ENCODE measurements at places on chromosomes 5 and 9.

DNA sequence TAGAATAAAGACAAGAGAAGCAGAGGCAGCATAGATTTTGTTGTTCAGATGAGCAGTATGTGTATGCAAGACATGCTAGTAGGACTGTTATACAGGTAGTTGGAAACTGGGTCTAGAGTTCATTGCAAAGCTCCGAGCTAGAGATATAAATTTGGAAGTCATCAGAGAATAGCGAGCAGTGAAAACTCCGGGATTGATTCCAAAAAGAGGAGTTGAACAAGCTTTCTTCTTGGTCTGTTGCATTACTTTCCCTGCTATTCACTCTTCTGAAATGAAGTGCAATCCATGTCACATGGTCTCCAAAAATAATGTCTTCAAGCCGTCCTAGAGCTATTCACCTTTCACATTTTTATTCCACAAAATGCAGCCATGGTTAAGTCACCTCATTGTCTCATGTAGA lies 67.9 kb upstream of the ZNF462 start:
- no peak for DNase-seq

DNA sequence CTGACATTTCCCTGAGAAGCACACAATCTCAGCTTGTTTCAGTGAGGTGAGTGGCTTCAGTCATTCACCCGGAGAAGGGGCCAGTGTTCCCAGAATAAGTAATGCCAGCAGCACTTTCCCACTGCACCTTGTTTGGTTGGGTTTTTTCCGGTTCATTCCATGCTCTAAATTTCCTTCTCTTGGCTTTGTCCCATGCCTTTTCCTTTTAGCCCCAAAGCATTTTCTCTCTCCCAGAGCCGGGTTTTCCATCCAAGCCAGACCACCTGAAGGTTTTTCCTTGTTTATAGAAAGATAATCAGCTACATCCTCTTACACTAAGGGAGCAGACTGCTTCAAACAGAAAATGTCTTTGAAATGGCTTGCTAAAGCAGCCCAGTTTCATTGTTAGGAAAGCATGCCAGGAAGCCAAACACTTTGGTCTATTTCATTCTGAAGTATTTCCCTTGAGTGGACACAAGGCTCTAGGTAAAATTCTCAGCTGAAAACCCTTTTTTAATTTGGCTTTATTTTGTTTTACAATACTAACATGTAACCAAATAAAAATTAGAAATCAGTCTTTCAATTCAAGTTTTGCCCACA lies 501.6 kb downstream of the DTWD2 start:
- DNase-seq, result no peak

DNA sequence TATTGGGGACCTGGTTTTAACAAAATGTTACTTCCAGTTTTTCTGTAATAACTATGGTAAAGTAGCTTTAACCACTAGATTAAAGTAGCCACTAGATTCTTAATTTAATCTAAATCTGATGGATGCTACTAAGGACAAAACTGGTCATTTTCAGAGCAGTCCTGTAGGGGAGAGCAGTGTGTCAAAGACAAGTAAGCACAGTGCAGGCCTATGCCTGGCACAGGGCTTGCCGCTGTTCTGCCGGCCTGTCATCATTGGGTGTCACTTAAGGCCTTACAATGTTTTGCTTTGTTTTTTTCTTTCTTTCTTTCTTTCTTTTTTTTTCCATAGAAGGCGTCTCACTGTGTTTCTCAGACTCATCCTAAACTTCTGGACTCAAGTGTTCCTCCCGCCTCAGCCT lies 53.0 kb upstream of the NXNL2 start:
- DNase-seq, result no peak

GRCh38 chr5:82100303-82101077 lies 128.7 kb downstream of the ATG10 start:
- DNase-seq, result peak; percentile 73

- DNase-seq, result no peak
Measured at GRCh38 chr5:26236936-26237335, 801.5 kb downstream of the CDH9 start.

DNA sequence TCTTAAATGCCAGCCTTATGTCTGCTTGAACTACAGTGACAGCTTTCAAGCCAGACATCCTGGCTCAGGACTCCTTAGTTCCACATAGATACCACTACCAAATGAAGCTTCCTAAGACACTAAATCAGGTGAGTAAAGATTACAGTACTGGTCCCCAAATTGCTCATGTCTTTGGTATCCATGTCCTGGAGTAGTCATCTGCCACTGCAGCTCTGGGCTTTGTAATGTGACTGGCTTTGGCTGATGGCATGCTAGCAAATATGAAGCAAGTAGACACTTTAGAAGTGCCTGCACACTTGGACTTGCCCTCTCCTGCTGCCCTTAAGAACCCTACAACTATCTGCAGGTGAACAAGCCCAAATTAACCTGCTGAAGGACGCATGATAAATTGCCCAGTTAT lies 334.9 kb downstream of the BNC2 start:
- DNase-seq, result no peak

DNA sequence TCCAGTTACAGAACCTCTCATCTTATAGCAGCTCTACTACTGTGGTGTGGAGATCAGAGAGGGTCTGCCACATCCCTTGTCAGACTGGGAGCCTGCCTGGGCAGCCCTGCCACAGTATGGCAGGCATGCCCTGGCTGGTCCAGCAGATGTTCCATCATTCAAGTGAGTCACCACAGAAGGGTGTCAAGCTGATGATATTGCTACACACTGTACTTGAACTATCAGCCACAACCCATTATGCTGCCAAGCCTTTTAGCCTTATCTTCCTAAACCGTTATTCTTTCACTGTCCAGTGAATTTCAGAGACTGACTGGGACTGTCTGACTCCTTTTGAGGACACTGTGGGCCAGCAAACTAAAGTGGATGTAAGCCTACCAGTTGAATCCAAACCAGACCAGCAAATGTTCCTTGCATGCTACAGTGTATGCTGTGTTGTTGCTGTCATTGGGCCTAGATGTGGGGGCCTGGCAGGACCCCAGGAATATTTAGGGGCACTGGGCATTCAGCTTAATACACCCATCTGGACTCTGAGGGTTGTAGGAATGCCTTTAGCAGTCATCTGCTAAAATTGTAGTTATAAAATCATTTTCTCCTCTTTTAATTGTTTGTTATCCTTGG lies 202.6 kb downstream of the NR3C1 start:
- DNase-seq, result peak; percentile 91

GRCh38 chr9:15553528-15553898 lies 670 bp downstream of the CCDC171 start:
- no peak for DNase-seq

DNA sequence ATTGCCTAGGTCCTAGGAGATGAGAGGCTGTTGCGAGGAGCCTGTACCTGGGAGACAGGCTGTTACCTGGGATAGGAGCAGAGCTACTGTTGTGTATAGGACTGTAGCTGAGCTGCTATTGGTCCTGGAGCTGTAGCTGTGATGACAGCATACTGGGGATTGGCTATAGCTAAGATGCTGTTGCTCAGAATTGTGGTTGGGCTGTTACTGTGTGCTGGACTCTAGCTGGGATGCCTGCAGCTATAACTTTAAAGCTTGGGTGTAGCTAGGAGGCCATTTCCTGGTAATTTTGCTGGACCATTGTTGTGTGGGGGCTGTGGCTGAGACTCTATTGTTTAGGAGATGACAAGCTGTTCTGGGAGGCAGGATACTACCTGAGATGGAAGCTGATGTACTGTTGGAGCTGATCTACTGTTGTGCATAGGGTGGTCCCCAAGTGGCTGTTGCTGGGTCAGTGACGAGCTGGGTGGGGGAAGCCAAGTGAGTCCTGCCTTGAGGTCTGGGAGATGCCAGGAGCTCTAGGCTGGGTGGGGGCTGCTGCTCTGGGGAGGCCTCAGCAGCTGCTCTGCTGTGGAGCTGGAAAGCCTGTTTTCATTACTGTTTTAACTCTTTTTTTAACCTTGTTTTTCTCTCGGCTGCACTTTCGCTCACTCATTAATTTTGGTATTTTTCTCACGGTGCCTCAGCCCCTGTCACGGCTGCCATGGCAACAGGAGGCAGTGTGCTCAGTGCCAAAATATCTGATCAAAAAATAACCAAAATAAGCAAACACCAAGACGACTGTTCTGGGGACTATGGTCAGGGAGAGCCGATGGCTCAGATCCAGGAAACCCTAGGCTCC lies 3.0 kb upstream of the PCDH1 start:
- DNase-seq, result no peak
